HS-5 (cell line): ENCODE measurements at places on chromosomes 11 and 22.

DNA sequence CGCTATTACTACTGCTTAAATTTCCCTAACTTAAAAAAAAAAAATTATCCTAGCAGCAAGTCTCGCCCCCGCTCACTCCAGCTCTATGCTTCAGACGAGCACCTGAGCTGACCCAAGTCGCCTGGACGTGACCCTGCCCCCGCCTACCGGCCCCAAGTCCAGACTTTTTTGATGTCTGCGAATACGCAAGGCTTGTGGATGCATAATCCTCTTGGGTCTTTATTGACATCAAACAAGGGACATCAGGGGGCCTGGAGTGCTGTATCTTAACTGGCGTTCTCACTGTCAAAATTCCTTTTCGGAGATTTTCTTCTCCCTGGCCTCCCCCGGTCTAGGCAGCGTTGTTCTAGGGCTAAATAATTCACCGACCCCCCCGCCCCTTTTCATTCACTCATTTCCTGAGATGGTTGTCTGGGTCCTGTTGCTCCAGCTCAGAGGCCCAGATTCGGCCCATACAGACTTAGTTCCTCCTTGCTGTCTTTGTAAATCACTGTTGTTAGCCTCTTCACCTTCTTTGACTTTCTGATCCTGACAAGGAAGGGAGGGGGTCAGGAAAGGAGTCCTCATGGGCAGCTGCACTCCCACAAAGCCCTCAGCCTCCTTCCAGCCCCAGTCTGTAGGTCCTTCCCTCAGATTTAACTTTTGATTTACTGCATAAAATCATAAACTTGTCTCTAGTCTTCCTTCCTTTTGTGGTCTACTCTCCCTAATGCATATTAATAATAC, 601 bp upstream of the LRP4 start:
- no peak for DNase-seq

GRCh38 chr11:115164774-115165173, 339.4 kb downstream of the CADM1 start:
- no peak for DNase-seq

- DNase-seq = no peak
Observed at GRCh38 chr11:78295991-78296930, 107.5 kb downstream of the USP35 start.

- DNase-seq = no peak
Observed at GRCh38 chr11:76805206-76805913, 22.2 kb downstream of the TSKU start.
